Trophoblast cell (in vitro differentiated cells and primary cell): ENCODE measurements at places on chromosomes 2 and 18.

- H3K4me1 ChIP-seq = peaks cover 3% of the 10 kb centered on the region
- H3K36me3 ChIP-seq = no peaks in the 10 kb centered on the region
- no peak for DNase-seq
- H3K4me3 ChIP-seq = no peak overlapping the region
- no peaks in the 10 kb centered on the region for H3K27me3 ChIP-seq
Measured at GRCh38 chr2:218155953-218156479, 10.7 kb downstream of the CXCR1 start.

GRCh38 chr2:112541315-112542122 is 746 bp upstream of the POLR1B start:
- DNase-seq = no peak
- peaks cover 4% of the 10 kb centered on the region for H3K4me1 ChIP-seq
- no peak overlapping the region for H3K27ac ChIP-seq
- H3K36me3 ChIP-seq = no peaks in the 10 kb centered on the region
- no peaks in the 10 kb centered on the region for H3K27me3 ChIP-seq
- peak overlapping the region; percentile 91 for H3K4me3 ChIP-seq

- no peak overlapping the region for H3K4me3 ChIP-seq
- DNase-seq = peak; percentile 46
- no peaks in the 10 kb centered on the region for H3K36me3 ChIP-seq
- peaks cover 19% of the 10 kb centered on the region for H3K4me1 ChIP-seq
- H3K27ac ChIP-seq = peak overlapping the region; percentile 61
- H3K27me3 ChIP-seq = no peaks in the 10 kb centered on the region
Measured at GRCh38 chr2:129929321-129930290, 49.9 kb upstream of the RAB6C start.

DNA sequence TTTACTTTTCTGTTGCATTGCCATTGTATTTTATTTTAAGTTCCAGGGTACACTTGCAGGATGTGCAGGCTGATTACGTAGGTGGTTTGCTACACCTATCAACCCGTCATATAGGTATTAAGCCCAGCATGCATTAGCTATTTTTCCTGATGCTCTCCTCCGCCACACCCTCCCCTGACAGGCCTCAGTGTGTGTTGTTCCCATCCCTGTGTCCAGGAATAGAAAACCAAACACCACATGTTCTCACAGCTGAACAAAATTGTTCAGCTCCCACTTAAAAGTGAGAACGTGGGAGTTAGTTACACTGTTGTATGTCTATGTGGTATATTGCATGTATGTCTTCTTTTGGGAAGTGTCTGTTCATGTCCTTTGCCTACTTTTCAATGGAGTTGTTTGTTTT is 1631.7 kb downstream of the DPP10 start:
- no peak overlapping the region for H3K27ac ChIP-seq
- no peaks in the 10 kb centered on the region for H3K27me3 ChIP-seq
- no peak overlapping the region for H3K4me3 ChIP-seq
- H3K36me3 ChIP-seq = no peaks in the 10 kb centered on the region
- DNase-seq = no peak
- no peaks in the 10 kb centered on the region for H3K4me1 ChIP-seq
